ENCODE measurements at places on chromosomes 7 and 10.

GRCh38 chr10:113053091-113053490, 103.0 kb downstream of the TCF7L2 start:
- DNase-seq = no peak

DNA sequence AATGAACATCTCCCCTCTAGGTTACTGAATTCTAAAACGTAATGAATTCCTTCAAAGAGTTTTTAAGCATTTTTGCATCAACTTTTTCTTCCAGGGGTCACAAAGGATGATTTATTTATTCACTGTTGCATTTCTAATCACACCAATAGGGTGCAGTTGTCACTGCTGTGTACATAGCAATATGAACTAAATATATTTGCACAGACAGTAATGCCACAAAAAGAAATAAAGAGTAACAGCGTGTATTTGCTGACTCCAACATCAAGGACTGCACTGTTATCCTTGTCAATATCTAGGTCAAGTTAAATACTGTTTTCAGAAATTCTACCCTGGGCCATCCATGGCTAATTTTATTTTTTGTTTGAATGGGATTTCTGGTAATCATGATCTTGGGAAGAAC, 138.0 kb downstream of the FRMD4A start:
- DNase-seq = no peak

- DNase-seq = no peak
Measured at GRCh38 chr10:49593564-49593875, 16.6 kb upstream of the SLC18A3 start.

DNA sequence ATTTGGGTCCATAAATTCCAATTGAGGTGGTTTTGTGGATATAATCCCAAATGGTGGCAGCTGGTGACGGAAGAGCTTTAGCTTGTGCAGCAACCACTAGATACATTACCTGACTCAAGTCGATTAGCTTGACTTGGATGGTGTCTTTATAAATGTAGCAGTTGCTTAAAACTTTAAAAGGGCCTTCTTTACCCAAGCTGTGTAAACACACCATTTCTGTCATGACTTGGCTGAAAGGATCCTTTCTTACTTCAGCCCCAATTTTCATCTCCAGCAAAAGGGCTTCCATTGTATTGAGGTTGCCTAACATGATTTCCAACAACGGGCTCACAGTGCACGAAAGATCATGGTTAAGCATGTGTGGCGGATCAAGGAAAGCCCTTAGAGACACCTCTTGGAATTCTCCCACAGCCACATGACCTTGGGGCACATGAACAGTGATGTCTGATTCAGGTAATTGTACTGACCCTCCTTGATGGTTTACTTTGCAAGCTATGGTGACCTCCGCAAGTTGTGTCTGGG, 57.9 kb downstream of the MACC1 start:
- no peak for DNase-seq

DNA sequence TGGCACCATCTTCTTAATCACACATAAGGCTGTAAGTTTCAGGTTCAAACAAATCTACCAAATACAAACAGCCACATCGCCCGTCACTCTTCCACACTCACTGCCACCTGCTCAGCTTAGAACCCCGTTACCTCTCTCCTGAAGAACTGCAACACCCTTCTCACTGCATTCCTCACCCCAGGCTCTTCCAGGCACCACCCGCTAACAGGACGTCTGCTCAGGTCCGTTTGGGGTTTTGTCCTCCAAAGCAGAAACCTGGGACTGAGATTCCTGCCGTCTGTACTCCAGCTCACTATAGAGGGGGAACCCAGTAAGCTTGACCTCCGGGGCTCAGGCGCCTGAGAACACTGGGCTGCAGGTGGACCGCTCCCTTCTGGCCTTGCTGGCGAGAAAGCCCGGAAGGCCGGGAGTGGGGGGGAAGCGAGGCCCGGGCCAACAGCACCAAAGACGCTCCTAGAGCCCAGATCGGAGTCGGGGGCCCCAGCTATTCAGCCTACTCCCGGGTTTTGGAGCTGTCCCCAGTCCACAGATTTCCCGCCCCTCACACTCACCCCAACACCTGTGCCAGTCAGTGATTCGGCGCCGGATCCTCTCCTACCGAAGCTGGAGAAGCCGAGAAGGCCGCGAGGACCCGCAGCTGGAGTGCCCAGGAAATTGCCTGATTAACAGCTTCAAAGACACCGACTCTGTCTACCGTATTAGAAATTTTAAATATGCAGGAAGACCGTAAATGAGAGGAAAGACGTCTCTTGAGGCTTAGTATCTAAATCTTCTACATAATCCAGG, at the start of gene AP3M1:
Gene AP3M1 (minus strand): TSS at position 625 of the 786 bp plus-strand sequence. CDS start 12,449 bp downstream, outside the sequence.
- DNase-seq = peak; percentile 92

GRCh38 chr10:88913127-88913526, 33.1 kb downstream of the STAMBPL1 start:
- DNase-seq = peak; percentile 62

GRCh38 chr7:24980534-24981170, 674 bp upstream of the OSBPL3 start:
- DNase-seq = no peak

DNA sequence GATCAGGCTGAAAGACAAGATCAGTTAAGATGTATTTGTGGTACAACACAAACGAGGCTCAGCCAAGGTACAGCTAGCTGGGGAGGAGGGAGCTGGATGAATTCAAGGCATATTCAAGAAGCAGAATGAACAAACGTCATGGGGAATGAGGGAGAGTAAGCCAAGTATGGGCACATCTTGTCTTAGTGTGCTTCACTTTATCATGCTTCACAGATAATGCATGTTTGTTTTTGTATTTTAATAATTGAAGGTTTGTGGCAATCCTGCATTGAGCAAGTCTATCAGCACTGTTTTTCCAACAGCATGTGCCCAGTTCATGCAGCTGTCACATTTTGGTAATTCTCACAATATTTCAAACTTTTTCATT, 135.4 kb downstream of the HIBADH start:
- no peak for DNase-seq

DNA sequence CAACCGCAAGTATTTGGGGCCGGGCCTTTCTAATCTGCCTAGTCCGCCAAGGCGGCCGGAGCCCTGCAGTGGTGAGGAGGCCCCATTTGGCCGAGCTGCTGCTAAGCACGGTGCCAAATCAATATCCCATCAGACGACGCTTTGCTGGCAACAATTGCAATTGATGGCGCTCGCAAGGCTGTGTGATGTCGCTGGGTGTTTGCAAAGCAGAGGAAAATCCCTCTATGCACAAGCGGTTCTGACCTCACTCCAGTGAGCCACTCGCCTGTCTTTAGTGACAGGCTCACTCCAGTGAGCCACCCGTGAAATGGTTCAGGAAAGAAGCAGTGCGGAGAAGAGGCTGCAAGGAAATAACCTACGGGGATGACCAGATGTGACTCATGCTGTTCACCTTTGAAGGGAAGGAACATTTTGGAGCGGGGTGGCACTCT, 18.3 kb upstream of the PDE1C start:
- no peak for DNase-seq

- DNase-seq = no peak
Measured at GRCh38 chr10:131760416-131761166, 140.2 kb upstream of the PPP2R2D start.

DNA sequence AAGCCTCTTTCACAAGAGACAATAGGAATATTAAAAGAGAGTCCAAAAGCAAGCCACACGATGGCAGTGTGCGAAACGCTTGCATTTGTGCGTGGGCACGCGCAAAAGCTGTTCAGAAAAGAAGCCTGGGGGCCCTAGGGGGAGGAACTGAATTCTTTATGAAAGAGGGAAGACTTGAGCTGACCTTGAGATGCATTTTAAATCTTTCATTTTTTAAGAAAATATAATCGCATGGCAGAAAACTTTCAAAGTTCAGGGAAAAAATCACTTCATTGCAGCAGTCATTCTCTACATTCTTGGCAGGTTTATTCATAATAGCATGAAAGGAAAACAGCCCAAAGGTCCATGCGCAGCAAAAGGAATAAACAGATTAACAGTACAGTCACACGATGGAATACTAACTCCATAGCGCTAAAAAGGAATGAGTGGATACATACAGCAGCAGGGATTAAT, 206.5 kb upstream of the PRKCQ start:
- DNase-seq = no peak

- no peak for DNase-seq
Measured at GRCh38 chr10:46170789-46171188, 116.0 kb upstream of the ANTXRL start.

DNA sequence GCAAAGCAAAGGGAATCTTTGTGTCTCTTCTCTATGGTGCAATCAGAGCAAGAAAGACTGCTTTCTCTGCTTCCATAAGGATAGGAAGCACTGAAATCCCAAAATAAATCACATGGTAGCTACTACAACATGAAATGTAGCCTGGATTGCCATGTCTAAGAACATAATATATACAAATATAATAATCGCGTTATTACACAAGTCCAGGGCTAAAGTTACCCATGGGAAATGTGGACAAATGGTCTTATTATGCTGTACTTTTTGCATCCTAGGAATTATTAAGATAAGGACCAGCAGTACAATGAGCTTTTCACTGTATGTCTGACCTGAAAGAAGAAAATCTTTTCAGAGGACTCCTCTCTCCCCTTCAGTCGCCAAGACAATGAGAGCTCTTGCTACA, 23.5 kb upstream of the PPP3CB start:
- no peak for DNase-seq

DNA sequence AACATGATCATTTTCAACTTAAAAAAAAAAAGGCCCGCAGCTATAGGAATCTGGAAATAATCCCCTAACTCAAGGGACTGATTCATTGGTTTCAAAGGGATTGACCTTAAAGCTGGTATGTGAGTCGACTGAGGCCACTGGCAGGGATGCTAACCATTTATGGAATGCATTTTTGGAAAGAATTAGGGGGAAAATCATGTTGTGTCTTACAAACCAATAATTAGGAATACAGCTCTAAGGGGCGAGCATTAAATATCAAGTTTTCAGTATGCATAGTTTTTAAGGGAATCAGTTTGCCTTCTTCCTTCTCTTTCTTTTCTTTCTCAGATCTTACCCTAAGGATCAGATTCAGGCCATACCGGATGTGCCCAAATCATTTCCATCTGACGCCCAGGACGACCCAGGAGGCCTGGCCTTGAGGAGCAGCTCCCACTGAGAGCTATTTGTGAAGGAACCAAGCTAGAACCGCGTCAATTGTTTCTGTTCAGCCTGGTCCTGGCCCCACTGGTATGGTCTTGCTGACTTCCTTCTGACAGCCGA, 48.7 kb downstream of the BPGM start:
- DNase-seq = no peak

DNA sequence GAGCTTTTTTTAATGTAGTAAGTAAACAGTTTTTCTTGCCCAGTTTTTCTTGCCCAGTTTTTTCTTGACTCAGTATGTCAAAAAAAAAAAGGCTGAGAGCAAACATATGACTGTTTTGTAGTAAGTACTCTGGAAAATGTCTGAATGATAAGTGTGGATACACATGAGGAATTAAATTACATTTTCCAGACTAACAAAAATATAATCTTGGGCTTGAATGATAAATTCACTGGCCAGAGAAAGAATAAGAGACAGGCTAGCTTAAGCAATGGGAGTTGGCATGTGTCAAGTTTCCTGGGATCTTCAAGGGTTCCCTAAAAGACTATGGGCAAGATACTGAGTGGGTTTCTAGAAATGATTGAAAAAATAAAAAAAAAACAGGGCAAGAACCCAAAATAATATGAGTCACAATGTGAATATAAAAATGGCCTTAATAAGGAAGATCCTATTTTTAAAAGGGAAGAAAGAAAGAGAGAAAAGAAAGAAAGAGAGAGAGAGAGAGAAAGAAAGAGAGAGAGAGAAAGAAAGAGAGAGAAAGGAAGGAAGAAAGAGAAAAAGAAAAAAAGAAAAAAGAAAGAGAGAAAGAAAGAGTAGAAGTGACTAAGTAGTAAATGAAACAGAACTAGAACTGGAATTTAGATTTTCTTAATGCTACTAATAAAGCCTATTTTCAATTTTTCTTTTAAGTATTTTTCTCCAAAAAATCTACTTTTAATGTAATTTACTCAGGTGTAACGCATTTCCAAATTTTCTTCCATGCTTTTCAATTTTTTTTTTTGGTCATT, 60.2 kb downstream of the TFPI2 start:
- no peak for DNase-seq

DNA sequence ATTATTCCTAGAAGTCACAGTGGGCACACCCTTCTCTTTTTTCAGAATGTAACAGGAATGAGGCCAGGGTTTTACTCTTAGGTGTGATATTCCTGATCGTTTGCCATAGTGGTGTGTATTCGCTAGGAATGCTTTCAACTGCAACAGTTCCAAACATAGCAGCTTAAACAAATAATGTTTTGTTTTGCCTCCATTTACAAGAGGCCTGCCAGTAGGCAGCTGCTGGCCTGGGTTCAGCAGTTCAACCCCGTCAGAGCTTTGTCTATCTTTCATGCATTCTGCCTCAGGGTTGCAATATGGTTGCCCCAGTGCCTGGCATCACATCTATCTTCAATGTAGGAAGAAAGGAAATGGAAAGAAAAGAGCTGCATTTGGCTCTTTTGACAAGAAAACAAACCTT, 21.7 kb upstream of the RET start:
- no peak for DNase-seq

GRCh38 chr7:71912476-71912875, 499.7 kb downstream of the CALN1 start:
- DNase-seq = no peak

DNA sequence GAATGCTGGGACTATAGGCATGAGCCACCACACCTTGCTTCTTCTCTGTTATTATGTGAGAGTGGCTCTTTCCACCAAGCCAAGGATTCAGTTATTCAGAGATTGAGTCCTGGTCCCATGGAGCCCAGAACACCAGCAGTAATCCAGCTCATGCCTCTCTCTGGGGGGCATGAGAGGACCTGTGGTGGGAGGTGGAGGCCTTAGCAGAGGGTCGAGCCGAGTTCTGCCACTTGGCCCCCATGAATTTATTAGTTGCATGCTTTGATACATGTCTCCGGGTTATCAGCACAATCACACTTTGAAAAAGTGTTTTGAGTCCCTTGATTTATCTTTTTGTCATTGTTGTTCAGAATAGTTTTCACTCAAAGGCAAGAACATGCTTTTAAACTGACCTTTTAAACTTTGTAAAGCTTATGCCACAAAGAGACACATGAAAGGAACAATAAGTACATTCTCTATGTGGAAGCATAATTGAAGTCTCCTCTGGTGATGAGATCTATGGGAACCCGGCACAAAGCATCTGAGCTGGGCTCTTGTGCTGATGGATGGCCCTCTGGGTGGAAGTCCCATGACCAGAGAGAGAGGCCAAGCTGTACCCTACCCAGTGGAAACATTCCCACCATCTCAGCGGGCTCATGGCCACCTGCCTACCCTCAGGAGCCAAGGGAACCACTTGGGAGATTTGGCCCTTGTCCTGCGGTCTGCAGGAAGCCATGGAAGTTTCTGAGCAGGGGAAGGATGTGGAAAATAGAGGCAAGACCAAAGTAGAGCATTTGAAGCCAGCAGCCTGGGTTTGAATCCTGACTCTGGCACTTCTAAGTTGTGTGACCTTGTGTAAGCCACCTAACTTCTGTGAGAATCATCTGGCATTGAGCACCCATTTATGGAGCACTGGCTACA, 53.9 kb downstream of the MINDY4 start:
- DNase-seq = no peak

DNA sequence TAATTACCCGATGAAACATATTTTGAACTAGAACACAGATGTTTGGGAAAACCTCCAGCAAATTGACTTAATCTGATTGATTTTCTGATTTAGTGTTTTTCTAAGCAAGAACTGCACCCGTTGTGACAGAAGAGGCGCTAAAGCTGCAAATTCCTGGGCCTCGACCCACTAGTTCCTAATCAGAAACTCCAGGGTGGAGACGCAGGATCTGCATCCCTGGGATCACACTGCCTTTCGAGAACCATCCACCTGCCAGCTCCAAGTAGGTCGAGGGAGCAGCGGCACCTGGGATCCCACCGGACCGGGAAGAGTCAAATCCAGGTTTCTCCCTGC, 136.8 kb upstream of the CDCA7L start:
- no peak for DNase-seq

Measured in NCI-H774 (cell line).